ENCODE measurements at places on chromosomes 5 and 9. TPM values are rescaled to one million over a fixed set of nuclear protein-coding genes. Genes with fewer than 3 reads are reported as not detected.

The SNX18 gene
- total RNA-seq: 16.2 TPM

The SMIM33 gene
- not detected for total RNA-seq

The IL6ST gene
- total RNA-seq: 55.2 TPM

The KCNV2 gene
- total RNA-seq: not detected

The LRRTM2 gene
- total RNA-seq: 0.20 TPM

The SHOC1 gene
- total RNA-seq: 0.56 TPM

The EPB41L4B gene
- total RNA-seq: 1.1 TPM

The FBN2 gene
- total RNA-seq: 1.00 TPM

The SPATA31C1 gene
- total RNA-seq: not detected

The FGF10 gene
- 0.20 TPM for total RNA-seq

The ANXA1 gene
- 4,910 TPM for total RNA-seq

The ZFP37 gene
- total RNA-seq: 1.1 TPM

The MLANA gene
- not detected for total RNA-seq

The HACD4 gene
- total RNA-seq: 1.6 TPM

The CBY3 gene
- not detected for total RNA-seq

The CCNJL gene
- total RNA-seq: 2.6 TPM

The FOXD4L6 gene
- not detected for total RNA-seq

The RAB3C gene
- 1.8 TPM for total RNA-seq
